Stimulated activated CD4-positive, alpha-beta T cell treated with anti-CD3 and anti-CD28 coated beads, TNF-alpha, amount 100 ng/mL, for 48 hours (primary cell): ENCODE measurements at places on chromosomes 1 and 21.

GRCh38 chr1:235017719-235018118, 110.9 kb downstream of the TOMM20 start:
- DNase-seq: no peak

DNA sequence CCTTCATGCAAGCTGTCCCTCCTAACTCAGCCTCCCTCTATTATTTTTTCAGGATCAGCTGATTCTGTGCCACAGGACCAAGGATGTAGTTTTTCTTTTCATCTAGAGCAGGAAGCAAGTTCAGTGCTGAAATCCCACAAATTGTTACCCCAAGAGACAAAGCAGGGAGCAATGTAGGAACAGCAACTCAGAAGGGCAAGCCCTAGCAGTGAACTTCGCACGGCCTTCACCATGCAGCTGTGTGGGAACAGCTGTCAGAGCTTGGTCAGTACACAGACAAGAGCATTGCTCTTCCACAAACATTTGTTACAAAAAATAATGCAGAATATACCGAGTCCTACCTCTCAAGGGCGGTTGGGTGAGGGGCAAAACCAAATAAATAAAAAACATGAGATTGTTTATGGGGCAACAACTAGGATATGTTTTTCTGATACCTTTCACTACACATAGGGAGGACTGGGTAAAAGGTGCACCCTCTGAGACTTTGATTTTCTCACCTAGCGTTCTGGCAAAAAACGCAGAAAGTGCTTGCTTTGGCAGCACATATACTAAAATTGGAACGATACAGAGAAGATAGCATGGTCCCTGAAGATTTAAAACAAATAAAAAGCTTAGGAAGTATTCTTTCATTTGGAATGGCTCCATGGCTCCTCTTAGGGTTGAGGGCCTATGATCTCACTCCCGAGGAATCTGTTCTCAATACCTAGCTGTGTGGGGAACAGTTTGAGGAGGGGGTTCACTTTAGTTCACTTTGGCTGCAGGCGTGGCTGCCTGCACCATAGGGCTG, 37.1 kb upstream of the ANGPTL7 start:
- no peak for DNase-seq

DNA sequence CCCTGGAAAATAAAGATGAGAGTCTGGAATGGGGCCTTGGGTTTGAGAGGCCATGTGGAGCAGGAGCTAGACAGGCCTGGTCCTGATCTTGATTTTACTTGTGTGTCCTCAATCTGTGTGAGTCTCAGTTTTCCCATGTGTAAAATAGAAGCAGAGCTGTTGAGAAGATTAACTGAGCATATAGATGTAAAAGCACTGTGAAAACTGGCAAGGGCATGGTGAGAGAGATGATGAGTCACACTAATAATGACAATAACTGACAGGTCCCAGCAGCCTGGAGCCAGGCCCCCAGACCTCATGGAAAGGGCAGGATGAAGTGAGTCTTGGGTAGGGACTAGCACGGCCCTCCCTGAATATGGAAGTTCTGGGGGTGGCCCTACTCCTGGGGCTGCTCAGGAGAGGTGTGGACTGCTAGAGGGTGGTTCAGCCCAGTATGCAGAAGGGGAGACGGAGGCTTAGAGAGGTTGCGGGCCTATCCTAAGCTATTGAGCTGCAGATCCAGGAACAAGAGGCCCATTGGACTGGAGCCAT, 2.8 kb upstream of the AHDC1 start:
- no peak for DNase-seq

GRCh38 chr1:116154536-116154935, 43.3 kb downstream of the MAB21L3 start:
- DNase-seq: no peak

DNA sequence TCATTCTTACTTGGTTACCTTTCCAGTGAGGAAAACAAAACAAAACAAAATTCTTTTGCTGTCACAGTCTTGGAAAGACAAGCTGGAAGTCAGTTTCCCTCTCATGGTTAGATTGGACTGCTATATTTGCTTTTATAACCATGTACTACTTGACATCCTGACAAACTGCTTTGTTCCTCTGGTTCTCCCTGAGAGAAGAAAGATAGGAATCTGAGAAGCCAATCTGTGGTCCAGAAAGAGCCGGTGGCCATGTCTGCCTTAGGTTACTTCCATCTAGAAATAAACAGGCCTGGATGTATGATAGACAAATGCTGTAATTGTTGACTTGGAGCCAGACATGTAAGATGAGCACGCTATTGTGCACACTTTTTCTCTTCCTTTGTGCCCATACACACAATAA, 330.0 kb downstream of the BRINP3 start:
- no peak for DNase-seq

DNA sequence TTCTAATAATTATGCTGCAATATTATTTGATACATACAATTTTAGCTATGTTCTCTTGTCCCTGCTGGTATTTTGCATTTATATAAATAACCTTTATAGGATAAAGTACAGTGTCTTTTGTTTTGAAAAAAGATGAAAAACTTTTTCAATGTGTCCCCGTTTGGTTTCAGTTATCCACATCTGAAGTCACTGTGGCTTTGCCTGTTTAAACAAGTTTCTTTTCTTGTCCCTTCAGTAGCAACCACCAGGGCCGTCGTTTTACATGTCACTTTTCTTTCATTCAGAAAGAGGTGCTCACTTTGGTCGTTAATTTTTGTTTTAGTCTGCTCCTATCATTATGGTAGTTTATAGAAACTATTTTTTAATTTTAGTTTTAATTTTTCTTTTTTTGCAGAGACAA, 41.4 kb downstream of the RABGAP1L start:
- no peak for DNase-seq

DNA sequence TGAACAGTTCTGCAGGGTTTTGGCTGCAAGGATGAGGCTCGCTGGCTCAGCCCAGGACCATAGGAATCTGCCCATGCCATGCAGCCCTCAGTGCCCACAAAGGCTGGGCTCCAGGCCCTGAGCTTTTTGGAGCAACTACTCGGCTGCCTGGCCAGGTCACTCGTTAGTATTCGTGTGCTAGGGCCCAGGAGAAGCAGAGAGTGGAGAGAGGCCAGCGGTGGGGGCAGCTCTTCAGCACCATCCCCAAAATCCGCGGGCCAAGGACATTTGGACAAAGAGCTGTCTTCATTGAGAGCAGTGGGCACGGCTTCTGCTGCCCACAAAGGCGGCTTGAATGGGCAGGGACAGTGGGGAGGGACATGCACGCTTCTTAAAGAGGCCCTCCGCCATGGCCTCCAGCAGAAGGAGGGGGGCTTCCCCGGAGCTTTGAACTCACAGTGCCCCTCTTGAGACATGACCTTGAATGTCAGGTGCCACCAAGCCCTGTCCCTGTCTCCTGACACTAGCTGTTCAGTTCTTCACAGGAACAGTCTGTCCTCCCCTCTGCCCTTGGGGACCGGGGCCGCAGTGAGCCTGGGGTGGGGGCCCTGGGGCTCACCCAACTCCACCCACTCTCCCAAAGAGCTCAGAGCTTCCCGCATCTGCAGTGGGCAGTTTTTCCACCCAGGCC, 106.1 kb upstream of the ARHGEF16 start:
- DNase-seq: no peak
